ENCODE measurements at places on chromosomes 2 and 18.
A peak's percentile ranks its signal among the peaks of the same experiment; 100 is the strongest.

DNA sequence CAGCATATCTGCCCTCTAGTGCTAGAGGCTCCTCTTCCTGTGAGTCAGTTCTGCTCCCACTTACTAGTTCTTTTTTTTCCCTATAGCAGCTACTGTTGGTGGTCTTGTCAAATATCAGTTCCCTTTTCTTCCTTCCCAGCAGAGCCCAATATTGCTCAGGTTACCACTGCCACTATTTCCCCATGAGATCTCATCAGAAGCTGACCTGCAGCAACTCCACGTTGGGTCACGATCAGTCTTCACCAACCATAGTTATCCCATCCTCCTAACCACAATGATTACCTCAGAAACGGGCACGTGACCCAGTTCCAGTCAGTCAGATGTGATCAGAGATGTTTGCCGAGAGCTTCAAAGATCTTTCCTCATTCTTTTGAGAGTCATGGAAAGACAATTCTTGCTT is 59.7 kb upstream of the CAPN13 start:
- no peak for DNase-seq

DNA sequence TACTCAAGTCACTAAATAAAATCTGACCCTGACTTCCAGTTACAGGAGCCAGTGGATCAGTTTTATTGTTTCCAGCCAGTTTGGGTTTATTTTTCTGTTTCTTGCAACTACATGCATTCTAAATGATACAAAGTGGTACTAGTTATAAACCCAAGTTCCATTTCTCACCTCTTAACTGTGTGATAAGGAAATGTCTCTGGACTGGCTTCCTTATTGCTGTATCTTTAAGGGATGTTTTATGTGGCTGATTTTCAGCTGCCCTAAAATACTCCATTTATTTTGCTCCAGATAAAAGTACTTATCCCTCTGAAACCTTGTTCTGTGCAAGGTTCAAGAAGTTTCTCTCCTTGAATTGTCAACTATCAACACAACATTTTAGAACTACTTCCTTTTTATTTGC is 107.9 kb upstream of the DLX2 start:
- no peak for DNase-seq

- no peak for DNase-seq
Observed at GRCh38 chr2:196143730-196144131, 27.6 kb downstream of the STK17B start.

DNA sequence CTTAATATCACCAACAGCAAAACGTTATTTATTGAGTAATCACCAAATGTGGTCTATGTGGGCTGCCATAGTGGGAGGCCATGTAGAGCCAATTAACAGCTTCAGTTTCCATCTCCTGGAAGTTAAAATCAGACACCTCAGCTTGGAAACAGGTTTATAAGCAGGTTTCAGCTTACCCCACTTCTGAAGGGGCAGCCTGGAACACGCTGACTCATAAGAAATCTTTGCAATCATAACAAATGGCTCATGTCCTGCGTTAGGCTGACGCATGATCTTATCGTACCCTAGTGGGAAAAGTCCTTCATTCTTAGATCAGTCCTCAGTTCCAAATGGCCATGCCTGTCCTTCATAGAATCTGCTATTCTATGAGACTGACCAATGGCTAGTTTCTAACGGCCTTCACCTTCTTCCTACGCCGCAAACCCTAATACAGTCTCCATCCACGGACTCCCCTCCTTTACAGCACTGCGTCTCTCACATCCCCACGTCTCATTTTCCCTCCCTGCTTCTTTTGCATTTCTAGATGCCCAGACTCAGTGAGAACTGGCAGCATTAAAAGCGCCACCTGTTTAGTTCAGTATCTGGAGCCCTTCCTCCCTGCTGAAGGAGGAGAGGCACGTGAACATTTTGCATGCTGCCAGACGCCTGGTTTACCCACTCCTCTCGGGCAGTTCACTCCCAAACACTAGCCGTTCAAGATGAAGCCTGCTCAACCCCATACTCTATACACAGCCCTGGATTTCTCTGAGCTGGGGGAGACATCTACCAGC is 24.2 kb upstream of the BZW1 start:
- no peak for DNase-seq

- peak; percentile 90 for DNase-seq
Observed at GRCh38 chr18:55588111-55588869, at the start of gene TCF4. Gene TCF4 (minus strand): TSS chr18:55588192. CDS start chr18:55587116, 1,076 bp downstream.

DNA sequence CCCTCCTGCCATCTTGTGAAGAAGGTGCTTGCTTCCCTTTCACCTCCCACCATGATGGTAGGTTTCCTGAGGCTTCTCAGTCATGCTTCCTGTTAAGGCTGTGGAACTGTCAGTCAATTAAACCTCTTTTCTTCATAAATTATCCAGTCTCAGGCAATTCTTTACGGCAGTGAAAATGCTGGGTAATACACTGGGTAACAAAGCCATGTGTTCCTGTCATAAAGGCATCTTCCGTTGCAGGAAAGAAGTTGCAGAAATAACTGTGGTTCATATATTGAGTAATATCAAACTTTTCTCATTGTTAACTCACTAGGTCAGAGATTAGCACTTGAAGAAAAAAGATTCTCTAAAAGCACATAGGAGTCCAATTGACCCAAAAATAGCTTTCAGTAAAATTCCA is 163.9 kb upstream of the HNMT start:
- DNase-seq: no peak

GRCh38 chr2:241750076-241750840 is 15.8 kb downstream of the D2HGDH start:
- DNase-seq: no peak

DNA sequence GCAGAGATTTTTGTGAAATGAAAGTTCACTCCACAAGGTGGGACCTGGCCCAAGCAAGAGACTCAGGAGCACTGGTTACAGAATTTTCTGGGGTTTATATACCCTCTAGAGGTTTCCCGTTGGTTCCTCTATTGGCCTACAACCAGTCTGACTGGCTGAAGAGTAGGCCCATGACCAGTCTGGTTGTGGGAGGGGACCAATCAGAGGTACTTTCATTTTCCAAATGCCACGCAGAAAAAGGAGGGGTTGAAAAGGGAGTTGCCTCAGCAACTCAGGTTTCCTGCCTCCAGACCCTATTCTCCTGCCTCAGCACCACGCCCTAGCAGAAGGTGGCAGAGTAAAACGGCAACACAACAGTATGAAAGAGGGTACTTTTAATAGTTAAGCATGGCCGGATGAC is 98.4 kb downstream of the COLEC12 start:
- DNase-seq: no peak

DNA sequence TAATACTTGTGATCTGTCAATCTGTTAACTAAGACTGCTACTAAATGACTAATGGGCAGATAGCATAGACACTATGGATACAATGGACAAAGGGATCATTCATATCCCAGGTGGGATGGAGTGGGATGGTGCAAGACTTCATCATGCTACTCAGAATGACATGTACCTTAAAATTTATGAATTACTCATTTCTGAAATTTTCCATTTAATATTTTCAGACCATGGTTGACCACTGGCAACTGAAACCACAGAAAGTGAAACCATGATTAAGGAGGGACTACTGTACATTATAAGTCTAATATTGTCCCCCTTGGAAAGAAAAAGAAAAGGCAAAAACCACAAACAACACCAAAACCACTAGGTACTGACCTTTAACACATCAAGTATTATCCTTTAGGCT is 247.0 kb upstream of the SYT4 start:
- DNase-seq: no peak

DNA sequence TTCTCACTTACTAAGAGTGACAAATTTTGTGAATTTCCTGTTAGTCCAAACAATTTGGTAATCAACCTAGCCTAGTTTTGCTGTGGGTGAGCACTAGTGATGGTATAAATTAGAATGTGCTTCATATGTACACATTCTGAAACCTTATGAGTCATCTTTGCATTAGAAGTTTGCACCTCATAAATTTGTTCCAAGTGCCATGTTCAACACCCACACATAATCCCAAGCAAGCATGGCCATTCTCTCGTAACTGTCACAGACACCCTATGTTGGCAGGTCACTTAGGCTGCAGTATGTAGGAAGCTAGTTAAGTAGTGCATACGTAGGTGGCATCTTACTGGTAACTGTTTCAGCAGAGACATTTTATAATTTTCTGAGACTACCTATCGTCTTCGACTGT is 46.9 kb downstream of the NAB1 start:
- DNase-seq: no peak

GRCh38 chr2:44778221-44778654 is 163.3 kb upstream of the SIX3 start:
- DNase-seq: no peak

DNA sequence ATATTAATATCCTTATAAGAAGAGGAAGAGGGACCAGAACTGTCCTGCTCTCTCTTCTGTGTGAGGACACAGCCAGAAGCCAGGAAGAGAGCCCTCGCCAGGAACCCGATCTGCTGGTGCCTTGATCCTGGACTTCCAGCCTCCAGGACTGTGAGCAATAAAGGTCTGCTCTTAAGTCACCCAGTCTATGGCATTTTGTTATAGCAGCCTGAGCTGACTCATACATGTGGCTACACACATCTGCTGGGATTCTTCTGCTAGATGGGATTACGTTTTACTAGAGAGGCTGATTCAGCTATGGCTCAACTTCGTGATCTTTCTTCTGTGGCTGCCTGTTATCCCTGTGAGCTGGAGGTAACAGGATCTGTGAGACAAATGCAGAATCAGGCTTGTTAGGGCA is 29.6 kb downstream of the ARL4C start:
- DNase-seq: no peak

DNA sequence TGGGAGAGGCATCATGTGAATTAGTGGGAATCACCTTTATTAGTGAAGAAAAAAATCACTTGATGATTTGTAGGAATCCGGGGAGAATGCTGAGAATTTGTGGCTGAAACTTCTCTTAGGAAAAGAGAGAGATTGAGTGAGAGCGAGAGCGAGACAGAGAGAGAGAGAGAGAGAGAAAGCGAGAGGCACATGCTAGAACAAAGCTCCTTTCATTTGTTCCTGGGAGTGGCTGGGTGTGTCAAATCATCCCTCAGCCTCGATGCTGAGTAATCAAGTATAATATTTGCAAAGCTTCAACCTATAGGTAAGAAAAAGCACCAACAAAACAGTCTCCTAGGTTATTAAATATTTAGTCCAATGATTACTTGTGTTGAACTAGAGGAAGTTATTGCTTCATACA is 4.4 kb upstream of the SERPINB5 start:
- DNase-seq: no peak

- DNase-seq: no peak
Observed at GRCh38 chr2:86035376-86035882, 70.3 kb downstream of the POLR1A start.

GRCh38 chr2:148560496-148560895 is 84.1 kb upstream of the EPC2 start:
- DNase-seq: no peak

GRCh38 chr2:207258263-207258991 is 92.7 kb upstream of the KLF7 start:
- no peak for DNase-seq

- DNase-seq: no peak
Observed at GRCh38 chr2:220163486-220163885, 536.1 kb downstream of the SLC4A3 start.

- no peak for DNase-seq
Observed at GRCh38 chr2:66691031-66691965, 256.4 kb downstream of the MEIS1 start.

- no peak for DNase-seq
Observed at GRCh38 chr2:60306267-60306861, 247.1 kb downstream of the BCL11A start.

- no peak for DNase-seq
Observed at GRCh38 chr18:60146220-60146960, 226.2 kb downstream of the MC4R start.

GRCh38 chr2:8710951-8711350 is 29.1 kb downstream of the ID2 start:
- no peak for DNase-seq

GRCh38 chr2:121884511-121884921 is 129.1 kb downstream of the TSN start:
- no peak for DNase-seq

- peak; percentile 9 for DNase-seq
Observed at GRCh38 chr18:29821544-29821943, 1221.0 kb downstream of the DSC3 start.

GRCh38 chr2:113334147-113334546 is 55.4 kb upstream of the PAX8 start:
- DNase-seq: no peak

- DNase-seq: no peak
Observed at GRCh38 chr2:104889960-104890684, 36.2 kb downstream of the POU3F3 start.

- no peak for DNase-seq
Observed at GRCh38 chr2:79131687-79132086, 11.4 kb downstream of the REG1A start.

DNA sequence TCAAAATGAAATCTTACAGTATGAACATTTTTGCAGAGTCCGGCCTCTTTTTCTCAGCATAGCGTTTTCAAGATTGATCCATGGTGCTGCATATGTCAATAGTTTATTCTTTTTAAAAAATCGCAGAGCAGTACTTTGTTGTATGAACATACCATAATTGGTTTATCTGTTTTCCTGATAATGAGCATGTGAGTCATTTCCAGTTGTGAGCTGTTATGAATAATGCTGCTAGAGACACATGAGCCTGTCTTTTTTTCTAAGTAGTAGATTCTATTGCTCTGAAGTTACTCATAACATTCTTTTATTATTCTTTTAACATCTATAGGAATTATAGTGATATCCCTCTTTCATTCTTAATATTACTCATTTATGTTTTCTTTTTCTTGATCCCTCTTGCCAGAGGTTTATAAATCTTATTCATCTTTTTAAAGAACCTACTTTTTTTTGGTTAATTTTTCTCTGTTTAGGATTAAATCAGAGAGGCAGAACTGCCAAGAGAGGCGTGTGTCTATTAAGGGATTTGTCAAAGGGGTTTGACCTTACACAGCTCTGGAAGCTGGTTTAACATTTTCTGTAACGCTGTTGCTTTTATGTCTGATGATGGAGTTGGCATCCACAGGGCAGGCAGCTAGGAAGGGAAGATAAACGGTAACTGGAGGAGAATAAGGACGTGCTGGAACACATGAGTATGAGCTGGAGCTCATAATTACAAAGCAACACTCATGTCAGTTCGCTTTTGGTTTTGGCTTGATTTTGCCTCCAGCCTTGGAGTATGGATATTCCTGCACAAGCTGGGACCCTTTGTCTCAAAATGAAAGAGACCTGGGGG is 47.4 kb downstream of the MGAT5 start:
- DNase-seq: peak; percentile 77

DNA sequence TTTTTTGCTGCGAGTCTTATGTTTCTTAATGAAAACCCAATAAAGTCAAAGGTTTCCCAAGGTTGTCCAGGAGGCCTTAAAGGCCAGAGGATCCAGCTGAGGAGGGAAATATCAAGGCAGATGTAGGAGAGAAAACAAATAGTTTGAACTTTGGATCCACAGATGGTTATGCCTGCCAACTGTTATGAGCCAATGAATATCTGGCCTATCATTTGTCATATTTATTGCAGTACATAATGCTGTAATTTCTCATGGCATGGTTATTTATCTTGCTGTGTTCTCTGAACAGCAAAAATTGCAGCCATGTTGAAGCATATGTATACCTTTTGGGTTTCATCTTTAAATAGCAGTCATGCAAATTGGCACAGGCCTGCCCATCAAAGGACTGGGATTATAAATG is 38.2 kb upstream of the CAVIN2 start:
- no peak for DNase-seq

All from spinal cord (tissue), 10 donors.